ENCODE measurements at places on chromosomes 3 and 15.

DNA sequence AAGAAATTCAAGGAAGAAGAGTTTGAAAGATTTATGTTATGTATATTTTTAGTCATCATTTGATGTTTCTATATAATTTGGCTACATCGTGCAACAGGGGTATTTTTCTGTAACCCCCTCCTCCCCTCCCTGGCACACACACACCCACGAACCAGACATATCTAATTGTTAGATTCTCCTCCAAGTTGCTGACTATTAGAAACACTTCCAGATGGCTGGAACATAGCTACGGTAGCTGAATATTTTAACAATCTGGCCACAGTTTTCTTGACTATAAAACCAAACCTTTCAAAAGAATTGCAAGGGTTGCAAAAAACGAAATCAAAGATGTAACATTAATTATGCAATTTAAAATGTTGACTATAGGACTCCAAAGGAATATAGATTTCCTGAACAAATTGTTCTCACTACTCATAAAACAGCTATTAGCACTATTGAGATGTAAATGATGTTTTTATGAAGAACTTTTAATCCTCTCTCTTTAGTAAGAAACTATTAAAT, 154.4 kb downstream of the CHL1 start:
- DNase-seq, result peak; percentile 23

- DNase-seq, result no peak
Observed at GRCh38 chr15:78767331-78767951, 43.8 kb downstream of the ADAMTS7 start.

- DNase-seq, result no peak
Observed at GRCh38 chr3:67699882-67700281, 45.5 kb upstream of the SUCLG2 start.

DNA sequence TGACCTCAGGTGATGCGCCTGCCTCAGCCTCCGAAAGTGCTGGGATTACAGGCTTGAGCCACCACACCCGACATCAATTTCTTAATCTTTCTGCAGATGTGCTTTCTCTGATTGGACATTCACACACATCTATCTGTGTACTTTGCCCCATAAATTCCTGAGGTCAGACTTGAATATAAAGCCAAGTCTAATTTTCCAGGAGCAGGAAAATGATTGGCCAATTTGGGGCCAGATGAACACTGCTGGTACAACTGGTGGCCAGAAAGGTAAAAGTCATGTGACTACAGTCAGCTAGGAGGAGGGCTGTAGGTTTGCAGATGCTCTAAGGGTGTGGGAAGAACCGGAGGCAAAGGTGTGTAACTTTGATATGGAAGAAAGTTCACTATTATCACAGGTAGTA, 3.2 kb upstream of the RAD51 start:
- DNase-seq, result no peak

DNA sequence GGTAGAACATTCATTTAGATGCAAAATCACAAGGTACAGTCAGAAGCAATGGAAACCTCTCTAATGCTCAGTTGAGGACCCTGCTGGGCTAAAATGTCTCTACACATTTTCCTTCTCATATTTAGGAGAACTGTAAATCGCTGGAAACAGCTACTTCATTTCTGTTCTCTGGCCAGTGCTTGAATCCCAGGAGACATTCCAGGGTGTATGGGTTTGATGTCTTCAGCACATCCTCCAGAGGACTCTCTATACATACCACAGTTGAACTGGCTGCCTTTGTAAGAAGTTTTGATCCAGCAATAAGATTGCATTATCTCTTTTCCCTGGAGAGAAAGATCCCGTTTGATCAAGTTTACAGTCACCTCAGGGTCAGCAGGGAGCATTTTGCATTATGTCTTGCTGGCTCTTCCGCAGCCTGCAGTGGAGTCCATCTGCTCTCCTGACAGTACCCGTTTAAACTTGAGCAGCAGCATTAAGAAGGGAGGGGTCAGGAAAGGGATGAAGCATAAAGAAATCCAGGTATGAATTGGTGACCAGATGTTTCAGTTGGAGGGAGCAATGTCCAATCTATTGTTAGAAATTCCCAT, 676.0 kb downstream of the EPHA3 start:
- DNase-seq, result no peak

GRCh38 chr15:99412082-99412481, 153.7 kb upstream of the MEF2A start:
- no peak for DNase-seq

- DNase-seq, result peak; percentile 74
Observed at GRCh38 chr15:38378161-38378560, 75.8 kb upstream of the FAM98B start.

GRCh38 chr3:62622553-62623174, 249.3 kb upstream of the FEZF2 start:
- peak; percentile 56 for DNase-seq

DNA sequence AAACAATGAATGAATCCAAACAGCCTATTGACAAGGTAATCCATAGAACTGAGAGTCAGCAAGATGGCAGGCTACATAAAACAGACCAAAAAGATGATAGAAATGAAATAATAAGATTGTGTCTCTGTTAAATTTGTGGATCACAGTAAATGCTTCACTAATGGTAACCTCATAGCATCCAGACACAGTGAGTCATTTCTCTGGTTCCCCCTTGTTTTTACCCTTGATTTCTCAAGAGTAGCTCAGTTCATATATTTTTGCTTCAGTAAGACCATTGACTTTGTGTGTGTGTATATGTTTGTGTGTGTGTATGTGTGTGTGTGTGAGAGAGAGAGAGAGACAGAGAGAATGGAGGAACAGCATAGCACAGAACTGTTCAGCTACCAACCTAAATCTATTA, 546.9 kb downstream of the RBMS3 start:
- no peak for DNase-seq

DNA sequence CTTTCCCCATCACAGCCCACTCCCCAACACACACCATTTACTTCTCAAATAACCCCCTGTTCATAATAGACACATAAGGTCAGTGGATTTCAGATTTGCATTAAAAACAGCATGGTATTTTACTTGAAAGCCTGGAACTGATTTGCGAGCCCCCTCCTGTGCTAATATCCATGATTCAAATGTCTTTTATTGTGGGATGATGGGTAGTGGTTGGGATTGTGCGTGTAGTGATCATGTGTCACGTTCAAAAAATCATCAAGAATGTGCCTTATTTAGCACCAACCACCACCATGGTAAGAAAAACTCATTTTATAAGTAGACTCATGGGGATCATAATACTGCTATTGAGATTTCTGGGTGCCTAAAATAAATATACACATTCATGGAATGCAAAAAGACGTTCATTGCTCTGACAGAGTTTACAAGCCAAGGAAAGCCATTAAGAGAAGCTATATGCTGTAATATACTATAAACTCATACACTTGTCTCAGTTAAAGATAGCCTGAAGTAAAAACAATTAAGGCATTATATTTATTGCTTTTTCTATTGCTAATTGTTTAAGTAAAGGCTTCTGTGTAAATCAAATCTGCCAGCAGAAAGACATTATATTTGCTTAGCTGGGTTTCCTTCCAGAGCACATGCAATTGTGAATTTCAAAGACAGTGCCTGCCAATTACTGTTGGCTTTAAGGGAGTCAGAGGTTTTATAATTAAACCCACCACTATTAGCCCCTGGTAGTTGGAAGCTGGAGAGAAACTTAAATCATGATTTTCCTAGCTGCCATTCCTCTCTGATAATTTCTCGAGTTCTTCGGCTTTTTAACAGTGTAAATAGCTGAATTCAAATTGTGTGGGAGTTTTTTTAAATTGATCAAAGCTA, 4.0 kb downstream of the TRAT1 start:
- DNase-seq, result no peak

DNA sequence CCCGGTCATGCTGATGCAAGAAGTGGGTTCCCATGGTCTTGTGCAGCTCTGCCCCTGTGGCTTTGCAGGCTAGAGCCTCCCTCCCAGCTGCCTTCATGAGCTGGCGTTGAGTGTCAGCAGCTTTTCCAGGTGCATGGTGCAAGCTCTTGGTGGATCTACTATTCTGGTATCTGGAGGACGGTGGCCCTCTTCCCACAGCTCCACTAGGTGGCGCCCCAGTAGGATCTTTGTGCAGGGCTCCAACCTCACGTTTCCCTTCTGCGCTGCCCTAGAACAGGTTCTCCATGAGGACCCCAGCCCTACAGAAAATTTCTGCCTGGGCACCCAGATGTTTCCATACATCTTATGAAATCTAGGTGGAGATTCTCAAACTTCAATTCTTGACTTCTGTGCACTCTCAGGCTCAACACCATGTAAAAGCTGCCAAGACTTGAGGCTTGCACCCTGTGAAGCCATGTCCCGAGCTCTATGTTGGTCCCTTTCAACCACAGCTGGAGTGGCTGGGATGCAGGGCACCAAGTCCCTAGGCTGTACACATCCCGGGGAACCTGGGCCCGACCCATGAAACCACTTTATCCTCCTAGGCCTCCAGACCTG, 238.4 kb upstream of the MDFIC2 start:
- peak; percentile 40 for DNase-seq

- peak; percentile 7 for DNase-seq
Observed at GRCh38 chr3:112966633-112967032, 8.3 kb downstream of the CD200R1 start.

DNA sequence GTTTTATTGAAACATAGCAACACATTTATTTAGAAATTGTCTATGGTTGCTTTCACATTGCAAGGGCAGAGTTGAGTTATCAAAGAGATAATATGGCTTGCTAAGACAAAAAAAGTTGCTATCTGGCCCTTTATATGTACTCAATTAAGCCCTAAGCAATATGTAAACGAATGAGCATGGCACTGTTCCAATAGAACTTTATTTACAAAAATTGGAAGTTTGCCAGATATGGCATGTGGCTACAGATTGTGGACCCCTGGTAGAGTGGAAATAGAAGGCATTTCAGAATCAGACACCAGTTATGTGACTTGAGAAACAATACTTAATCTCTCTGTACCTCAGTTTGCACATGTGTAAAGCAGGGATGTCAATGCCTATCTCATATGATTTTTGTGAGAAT, 515.6 kb upstream of the SGO1 start:
- DNase-seq, result no peak

DNA sequence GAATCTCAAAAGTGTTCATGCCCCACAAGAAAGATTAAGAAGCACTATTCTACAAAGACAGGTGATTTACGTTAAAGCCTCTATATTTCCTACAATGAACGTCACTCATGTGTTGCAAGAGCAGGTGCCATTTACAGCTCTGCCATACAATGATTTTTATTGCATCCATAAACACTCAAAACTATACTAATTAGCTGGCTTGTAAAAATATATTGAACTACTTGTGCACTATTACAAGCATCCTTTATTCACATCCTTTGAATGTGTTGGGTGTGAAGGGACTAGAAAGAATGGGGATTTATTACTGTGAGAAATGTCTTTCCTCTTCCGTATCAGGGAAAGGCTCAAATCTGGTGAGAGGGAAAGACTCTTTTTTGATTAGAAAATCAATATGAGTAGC, 50.7 kb upstream of the C3orf49 start:
- DNase-seq, result no peak
